CD4-positive, alpha-beta T cell (primary cell): ENCODE measurements at places on chromosomes 12 and 14. TPM values are rescaled to one million over a fixed set of nuclear protein-coding genes. Genes with fewer than 3 reads are reported as not detected.

DNA sequence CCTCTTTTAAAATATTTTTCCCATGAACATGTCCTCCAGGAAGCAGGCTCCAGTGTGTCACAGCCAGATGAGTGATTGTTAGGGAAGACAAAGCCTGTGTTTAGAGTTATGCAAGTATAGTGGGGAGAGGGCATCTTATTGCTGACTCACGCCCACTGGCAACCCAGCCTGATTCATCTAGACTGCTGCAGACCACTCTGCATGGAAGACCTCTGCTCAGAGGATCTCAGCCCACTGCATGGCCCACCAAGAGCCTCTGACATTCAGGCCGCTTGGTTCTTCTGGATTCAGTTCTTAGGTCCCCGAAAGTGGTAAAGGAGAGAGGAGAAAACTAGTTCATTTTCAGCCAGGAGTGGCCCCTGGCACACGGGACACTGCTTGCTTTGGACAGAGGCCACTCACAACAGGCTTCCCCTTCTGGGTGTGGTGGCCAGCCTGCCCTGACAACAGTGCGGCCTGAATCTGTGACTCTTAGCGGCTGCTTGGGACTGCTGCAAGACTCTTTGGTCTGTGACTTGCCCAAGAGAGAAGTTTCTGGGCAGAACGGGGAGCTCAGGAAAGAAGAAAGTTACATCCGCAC is 266.3 kb downstream of the ZFP36L1 start:
- no peak overlapping the region for H3K27ac ChIP-seq
- DNase-seq = no peak
- H3K4me1 ChIP-seq = no peaks in the 10 kb centered on the region
- H3K4me3 ChIP-seq = no peak overlapping the region
- H3K27me3 ChIP-seq = no peaks in the 10 kb centered on the region

DNA sequence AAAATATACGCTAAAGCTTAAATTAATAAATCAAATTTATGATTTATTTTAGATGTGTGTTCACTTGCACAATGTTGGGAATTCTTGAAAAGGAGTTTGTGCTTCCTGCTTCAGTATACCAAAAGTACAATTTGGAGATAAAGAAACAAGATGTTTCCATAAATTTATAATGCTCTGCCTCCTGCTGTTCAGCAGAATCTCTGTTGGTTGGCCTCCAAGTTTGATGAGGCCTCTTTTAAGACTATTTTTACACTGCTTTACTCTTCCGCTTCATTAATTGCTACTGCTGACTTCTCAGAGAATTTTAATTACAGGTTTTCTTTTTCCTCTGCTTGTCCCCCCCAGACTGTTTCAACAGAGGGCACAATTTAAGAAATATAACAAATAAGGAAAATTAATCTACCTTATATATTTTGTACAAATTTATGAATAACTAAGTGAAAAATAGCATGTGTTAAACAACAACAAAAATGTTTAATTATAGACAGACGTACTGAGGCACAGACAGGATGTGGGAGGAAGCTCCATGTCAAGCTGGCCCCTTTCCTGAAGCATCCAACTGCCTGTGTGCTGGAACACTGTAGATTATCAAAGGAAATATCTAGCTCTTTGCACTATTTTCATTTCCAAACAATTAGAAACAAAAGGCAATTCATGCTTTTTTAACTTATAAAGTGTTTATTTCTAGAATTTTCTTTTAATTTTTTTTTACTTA is 83.9 kb downstream of the PIK3C2G start:
- H3K27ac ChIP-seq = no peak overlapping the region
- no peaks in the 10 kb centered on the region for H3K36me3 ChIP-seq
- no peak overlapping the region for H3K4me3 ChIP-seq
- no peak for DNase-seq

- H3K4me3 ChIP-seq = peak overlapping the region; percentile 95
- peaks cover 25% of the 10 kb centered on the region for H3K4me1 ChIP-seq
- no peak for DNase-seq
- peak overlapping the region; percentile 52 for H3K27ac ChIP-seq
- no peaks in the 10 kb centered on the region for H3K36me3 ChIP-seq
- H3K27me3 ChIP-seq = no peaks in the 10 kb centered on the region
Measured at GRCh38 chr14:74085828-74086227, 1.1 kb downstream of the LIN52 start.

GRCh38 chr12:195951-196350 is 18.0 kb downstream of the SLC6A12 start:
- H3K4me1 ChIP-seq = no peaks in the 10 kb centered on the region
- H3K36me3 ChIP-seq = no peaks in the 10 kb centered on the region
- peaks cover 6% of the 10 kb centered on the region for H3K27me3 ChIP-seq
- no peak overlapping the region for H3K27ac ChIP-seq
- no peak overlapping the region for H3K4me3 ChIP-seq
- DNase-seq = no peak

DNA sequence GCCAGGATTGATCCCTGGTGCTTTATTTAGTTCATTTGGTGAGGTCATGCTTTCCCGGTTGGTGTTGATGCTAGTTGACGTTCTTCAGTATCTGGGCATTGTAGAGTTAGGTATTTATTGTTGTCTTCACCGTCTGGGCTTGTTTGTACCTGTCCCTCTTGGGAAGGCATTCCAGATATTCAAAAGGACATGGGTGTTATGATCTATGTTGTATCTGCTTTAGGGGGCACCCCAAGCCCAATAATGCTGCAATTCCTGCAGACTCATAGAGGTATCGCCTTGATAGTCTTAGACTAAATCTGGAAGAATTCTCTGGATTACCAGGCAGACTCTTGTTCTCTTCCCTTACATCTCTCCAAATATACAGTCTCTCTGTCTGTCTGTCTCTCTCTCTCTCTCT is 42.1 kb downstream of the AK7 start:
- H3K36me3 ChIP-seq = no peaks in the 10 kb centered on the region
- H3K4me1 ChIP-seq = no peaks in the 10 kb centered on the region
- H3K27me3 ChIP-seq = no peaks in the 10 kb centered on the region
- no peak for DNase-seq

GRCh38 chr12:2457215-2457932 is 337.4 kb upstream of the FKBP4 start:
- H3K27ac ChIP-seq = no peak overlapping the region
- H3K4me3 ChIP-seq = no peak overlapping the region
- peaks cover 3% of the 10 kb centered on the region for H3K4me1 ChIP-seq
- no peak for DNase-seq
- H3K27me3 ChIP-seq = no peaks in the 10 kb centered on the region

- no peak overlapping the region for H3K27ac ChIP-seq
- no peaks in the 10 kb centered on the region for H3K4me1 ChIP-seq
- no peak for DNase-seq
- no peaks in the 10 kb centered on the region for H3K36me3 ChIP-seq
Measured at GRCh38 chr12:24034160-24034559, 84.7 kb upstream of the SOX5 start.

DNA sequence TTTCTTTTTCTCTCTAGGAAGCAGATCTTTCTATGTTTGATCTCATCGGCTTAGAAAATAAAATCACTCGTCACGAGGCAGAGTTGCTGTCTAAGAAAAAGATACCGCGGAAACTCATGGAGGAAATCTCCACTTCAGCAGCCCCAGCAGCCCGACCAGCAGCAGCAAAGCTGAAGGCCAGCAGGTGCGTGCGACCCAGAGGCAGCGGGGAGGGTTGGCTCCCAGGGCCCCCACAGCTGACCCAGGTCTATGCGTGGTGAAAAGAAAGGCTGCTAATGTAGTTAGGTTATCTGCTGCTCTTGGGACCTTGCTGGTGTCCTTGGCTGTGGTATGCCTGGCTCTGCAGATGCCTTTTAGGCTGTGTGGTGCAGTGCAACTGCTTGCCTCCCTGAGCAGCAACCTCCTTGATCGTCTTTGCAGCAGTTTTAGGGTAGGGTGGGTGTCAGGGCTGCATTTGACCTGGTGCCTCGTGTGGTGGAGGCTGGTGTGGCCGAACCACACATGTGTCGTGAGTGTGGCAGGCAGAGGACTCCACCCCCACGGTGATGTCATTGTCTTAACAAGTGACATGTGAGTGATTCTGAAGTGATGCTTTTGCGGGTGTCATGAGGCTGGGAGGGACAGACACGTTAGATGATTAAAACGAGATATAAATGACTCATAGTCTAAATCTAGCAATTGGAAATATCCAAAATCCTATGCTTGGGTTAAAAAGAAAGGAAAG is 68.6 kb downstream of the EP400 start:
- H3K27ac ChIP-seq = no peak overlapping the region
- H3K36me3 ChIP-seq = peaks cover 80% of the 10 kb centered on the region

GRCh38 chr12:65313719-65314317 is 35.3 kb downstream of the MSRB3 start:
- no peak overlapping the region for H3K4me3 ChIP-seq
- H3K27me3 ChIP-seq = no peaks in the 10 kb centered on the region
- no peaks in the 10 kb centered on the region for H3K36me3 ChIP-seq

- no peak overlapping the region for H3K27ac ChIP-seq
- peaks cover 2% of the 10 kb centered on the region for H3K4me1 ChIP-seq
- no peaks in the 10 kb centered on the region for H3K36me3 ChIP-seq
- H3K27me3 ChIP-seq = peaks cover 2% of the 10 kb centered on the region
- no peak overlapping the region for H3K4me3 ChIP-seq
- no peak for DNase-seq
Measured at GRCh38 chr12:125282921-125283320, 217.7 kb downstream of the AACS start.

DNA sequence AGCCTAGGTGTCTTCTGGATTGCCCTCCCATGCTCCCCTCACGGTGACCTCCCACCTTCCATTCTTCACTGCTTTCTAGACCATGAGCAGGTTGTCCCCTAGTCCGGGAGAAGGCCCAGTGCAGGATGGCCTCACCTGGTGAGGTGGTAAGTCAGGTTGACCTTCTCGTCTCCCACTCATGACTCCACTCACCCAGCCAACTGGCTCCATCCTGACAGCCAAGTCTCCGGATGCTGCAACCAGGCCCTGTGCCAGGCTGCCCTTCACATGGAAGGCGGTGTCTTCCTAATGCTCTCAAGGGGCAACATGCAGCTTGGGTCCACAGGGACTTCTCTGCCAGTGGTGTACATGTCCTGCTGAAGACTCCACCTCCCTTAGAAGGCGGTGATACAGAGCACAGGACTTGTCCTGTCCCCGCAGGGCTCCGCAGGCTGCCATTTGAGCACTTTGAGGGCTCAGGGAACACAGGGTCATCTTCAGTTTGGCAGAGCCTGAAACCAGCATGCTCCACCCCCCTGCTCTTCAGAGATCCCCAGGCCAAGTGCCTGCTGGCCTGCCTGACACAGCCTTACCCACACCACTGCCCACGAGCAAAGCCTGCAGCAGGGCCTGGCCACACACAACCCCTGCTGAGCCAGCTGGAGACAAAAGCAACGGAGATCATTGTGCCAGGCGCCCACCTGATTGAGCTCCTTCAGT is 25.4 kb downstream of the BATF start:
- DNase-seq = no peak
- peaks cover 47% of the 10 kb centered on the region for H3K4me1 ChIP-seq
- no peak overlapping the region for H3K4me3 ChIP-seq
- no peaks in the 10 kb centered on the region for H3K27me3 ChIP-seq
- H3K27ac ChIP-seq = no peak overlapping the region
- H3K36me3 ChIP-seq = peaks cover 22% of the 10 kb centered on the region

DNA sequence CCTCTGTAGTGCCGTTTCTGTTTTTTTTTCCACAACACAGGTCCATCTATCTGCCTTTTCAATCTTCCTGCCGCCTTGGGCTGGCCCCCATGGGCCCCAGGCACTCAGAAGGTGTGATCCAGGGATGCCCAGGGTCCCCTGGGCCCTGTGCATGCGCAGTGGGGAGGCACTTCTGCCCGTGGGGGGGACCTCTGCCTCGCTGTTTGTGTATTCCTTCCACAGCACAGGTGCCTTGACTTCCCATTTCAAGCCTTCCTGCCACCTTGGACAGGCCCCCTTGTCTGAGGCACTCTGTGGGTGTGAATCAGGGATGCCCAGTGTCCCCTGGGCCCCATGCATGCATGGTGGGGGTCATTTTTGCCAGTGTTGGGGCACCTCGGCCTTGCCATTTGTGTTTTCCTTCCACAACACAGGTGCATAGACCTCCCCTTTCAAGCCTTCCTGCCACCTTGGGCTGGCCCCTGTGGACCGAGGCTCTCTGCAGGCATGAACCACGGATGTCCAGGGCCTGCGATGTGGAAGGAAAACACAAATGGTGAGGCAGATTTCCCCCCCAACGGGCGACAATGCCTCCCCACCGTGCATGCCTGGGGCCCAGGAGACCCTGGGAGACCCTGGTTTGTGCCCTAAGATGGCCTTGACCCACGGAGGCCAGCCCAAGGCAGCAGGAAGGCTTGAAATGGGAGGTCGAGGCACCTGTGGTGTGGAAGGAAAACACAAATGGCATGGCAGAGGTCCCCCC is 366.5 kb downstream of the ALG10 start:
- no peak for DNase-seq
- peaks cover 2% of the 10 kb centered on the region for H3K27me3 ChIP-seq
- no peak overlapping the region for H3K4me3 ChIP-seq
- H3K27ac ChIP-seq = no peak overlapping the region

DNA sequence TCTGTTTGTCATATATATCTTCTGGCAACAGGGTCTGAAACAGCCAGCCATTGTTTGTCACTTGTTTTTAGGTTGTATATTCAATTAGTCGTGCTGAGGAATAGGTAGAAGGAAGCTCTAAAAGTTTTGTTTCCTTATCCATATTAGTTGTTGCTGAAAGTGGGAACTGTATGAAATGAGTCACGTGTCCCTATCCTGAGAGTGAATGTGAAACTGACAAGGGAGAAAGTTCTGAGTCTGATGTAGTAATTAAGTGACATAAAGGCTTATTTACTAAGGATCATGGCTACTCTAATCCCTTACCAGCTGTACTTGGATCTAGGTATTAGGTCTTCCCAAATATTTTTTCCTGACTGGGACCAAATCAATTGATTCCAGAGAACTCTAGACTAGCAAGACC is 16.4 kb downstream of the FAM234B start:
- no peaks in the 10 kb centered on the region for H3K4me1 ChIP-seq
- no peaks in the 10 kb centered on the region for H3K27me3 ChIP-seq
- H3K36me3 ChIP-seq = peaks cover 15% of the 10 kb centered on the region
- no peak overlapping the region for H3K4me3 ChIP-seq

Gene P2RX7
- total RNA-seq = 4.8 TPM

Gene PAN2
- total RNA-seq = 107 TPM

Gene TSPAN11
- not detected for total RNA-seq

Gene NEK9
- 54.1 TPM for total RNA-seq

Gene SIX1
- total RNA-seq = not detected

Gene LPAR5
- 3.0 TPM for total RNA-seq

Gene IKZF4
- 5.0 TPM for total RNA-seq

Gene TMPRSS12
- total RNA-seq = not detected
